ENCODE measurements at places on chromosomes 6 and 20.

- no peak for DNase-seq
These were observed 3.0 kb upstream of the CRIP3 start for GRCh38 chr6:43311666-43312065.

- no peak for DNase-seq
These were observed 36.6 kb downstream of the HBS1L start for GRCh38 chr6:135018052-135018451.

GRCh38 chr6:48474830-48475229 lies 363.8 kb upstream of the PTCHD4 start:
- DNase-seq = no peak

- no peak for DNase-seq
These were observed 9.2 kb upstream of the OSER1 start for GRCh38 chr20:44219791-44220190.

DNA sequence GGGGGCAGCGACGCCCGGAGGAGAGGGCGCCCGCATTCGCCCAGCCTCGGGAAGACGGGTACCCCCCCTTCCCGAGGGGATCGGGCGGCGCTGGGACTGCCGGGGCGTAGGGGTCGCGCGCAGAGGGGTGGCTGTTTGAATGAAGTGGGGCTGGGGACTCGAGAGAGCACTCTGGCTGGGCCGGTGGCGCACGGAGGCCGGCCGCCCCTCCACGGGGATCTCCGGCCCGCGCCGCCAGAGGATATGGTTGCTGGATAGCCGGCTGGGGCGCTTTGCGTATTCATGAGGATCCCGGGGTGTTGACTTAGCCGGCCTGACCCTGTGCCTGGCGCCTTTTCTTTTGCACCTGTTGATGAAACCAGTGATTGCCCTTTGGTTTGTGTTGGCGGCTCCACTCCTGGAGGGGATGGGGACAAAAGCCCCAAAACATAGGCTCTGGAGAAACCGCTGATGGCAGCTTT lies 469 bp downstream of the SYNJ2 start:
- DNase-seq = peak; percentile 13

DNA sequence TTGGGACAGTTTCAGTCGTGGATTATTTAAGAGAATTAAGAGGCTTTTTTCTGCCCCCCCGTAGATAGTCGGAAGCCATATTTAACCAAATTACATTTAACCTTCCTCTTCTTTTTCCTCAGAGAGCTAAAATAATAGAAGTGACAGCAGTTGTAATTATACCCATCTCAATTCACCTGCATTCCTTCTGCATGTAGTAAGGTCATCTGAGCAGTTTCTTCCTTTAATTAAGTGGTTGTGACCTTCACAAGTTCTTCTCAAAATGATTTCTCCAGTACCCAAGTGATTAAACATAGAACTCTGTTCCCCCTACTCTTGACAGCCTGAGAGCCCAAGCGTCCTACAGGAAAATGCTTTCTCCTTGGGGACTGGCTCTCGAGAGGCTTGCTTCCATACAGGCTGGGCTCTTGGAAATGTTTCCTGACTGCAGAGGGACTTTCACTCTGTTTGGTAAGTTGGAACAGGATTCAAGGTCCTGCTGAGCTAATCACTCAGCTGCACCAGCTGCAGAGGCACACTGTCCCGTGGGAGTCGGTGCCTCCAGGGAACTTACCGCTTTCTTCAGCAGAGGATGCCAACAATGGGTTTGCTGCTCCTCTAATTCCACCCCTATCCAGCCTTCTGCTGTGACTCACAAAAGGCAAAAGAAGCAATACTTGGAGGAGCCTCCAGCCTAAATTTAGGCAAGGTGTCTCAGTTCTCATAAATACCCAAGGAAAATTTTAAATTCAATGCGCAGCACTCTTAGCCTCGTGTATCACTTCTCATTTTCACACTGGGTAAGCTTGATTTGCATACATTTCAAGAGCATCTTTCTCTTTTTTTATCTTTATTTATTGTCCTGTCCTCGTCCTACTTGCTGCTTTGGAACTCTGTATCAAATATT lies 414.9 kb downstream of the KIF16B start:
- DNase-seq = no peak

GRCh38 chr6:108888745-108889144 lies 40.5 kb downstream of the ARMC2 start:
- DNase-seq = no peak

GRCh38 chr6:39102821-39103136 lies 12.2 kb downstream of the SAYSD1 start:
- no peak for DNase-seq

DNA sequence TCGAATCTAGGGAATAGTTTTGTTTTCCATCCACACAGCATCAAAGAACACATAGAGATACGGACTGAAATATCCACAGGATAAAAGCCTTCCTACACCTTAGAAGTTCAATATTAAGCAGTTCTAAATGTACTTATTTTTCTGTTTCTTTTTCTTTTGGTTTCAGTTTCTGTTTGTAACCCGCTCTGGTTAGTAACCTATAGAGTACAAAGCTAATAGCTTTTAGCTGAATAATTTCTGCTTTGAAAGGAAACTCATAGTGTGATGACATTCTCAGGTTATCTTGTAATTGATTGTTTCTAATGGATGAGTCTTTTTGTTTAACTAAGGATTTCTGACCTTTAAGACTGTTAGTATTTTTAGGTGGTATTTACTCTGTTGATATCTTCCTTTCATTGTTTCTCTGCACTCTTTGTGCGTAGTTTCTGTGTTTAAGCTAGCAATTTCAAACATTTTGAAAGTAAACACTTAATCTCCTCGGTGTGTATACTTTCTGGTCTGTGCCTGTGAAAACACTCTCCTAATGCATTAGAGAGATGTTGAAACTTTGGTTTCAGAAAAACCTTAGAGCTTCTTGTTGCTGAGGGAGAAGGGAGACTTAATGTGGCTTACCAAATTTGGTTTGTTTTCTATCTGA lies 385.5 kb downstream of the HDGFL1 start:
- no peak for DNase-seq

DNA sequence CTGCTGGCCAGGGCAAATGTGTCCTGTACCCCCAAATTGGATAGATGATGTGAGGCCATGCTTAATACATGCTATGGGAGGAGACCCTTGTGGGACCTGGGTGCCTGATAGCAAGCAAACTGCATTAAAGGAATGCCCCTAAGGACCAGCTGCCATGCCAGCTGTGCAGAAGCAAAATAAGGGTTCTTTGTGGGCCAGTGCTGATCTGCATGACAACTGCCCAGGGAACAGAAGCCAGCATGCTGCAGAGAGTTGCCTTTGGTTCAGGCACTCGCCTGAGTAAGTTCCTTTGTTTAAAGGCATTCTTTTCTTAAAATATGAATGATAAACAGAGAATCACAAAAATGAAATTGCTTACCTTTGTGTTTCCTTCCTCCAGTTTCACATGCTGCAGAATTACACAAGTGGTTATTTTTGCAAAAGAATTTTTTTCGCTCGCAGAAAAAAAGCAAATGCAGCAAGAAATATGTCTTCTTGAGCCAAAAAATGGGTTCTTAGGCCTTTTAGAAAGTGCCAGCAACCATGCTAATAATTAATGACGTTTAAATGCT lies 6.9 kb upstream of the SYNDIG1 start:
- DNase-seq = no peak

GRCh38 chr6:134551245-134551960 lies 233.5 kb upstream of the SGK1 start:
- DNase-seq = no peak

GRCh38 chr20:56588996-56589395 lies 40.1 kb upstream of the TFAP2C start:
- DNase-seq = no peak

- DNase-seq = no peak
These were observed 14.8 kb upstream of the OVOL2 start for GRCh38 chr20:18072532-18072931.

GRCh38 chr6:56419191-56419590 lies 171.8 kb upstream of the COL21A1 start:
- no peak for DNase-seq

DNA sequence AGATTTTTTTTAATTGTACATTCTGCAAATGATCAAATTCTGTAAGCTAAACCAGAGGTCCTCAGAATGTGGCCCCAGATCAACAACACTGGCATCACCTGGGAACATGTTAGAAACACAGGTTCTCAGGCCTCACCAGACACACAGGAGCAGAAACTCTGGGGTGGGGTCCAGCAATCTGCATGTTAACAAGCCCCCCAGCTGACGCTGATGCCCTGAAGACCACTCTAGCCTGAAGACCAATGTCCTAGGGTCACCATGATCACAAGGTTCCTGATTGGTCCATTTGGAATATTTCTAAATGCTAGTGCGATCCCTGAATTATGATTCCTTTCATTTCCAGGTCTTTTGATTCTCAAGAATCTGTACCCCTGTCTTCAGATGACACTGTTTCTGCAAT lies 2.4 kb upstream of the LY86 start:
- no peak for DNase-seq
